ENCODE measurements at places on chromosomes 5 and 9. TPM values are rescaled to one million over a fixed set of nuclear protein-coding genes. Genes with fewer than 3 reads are reported as not detected.

The RELL2 gene
- 28.0 TPM for total RNA-seq

The NME5 gene
- total RNA-seq = not detected

The ADGRD2 gene
- total RNA-seq = not detected

The FYB1 gene
- 270 TPM for total RNA-seq

The ACER2 gene
- 1.9 TPM for total RNA-seq

Data from activated CD8-positive, alpha-beta memory T cell treated with anti-CD3 and anti-CD28 coated beads, Interleukin-2, amount 10 ng/mL, durations not matched to agents 7 days and 5 days (primary cell).